ENCODE measurements at places on chromosomes 2 and 18. TPM values are rescaled to one million over a fixed set of nuclear protein-coding genes. Genes with fewer than 3 reads are reported as not detected.

- peak; percentile 40 for DNase-seq
These were observed 18.7 kb upstream of the GMPPA start for GRCh38 chr2:219480004-219480403.

DNA sequence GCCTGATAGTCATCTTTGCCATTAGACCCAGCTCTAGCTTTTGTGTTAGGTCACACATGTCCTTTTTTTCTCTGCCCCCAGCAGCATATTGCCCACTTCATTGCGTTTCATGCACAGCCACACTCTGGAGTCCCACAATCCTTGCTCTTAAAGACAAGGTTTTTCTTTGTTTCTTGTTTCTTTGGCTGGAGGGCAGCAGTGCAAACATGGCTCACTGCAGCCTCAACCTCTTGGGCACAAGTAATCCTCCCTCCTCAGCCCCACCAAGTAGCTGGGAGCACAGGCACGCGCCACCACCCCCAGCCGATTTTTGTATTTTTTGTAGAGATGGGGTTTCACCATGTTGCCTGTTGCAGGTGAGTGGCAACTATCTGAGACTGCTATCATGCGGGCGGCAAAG lies 16.9 kb upstream of the PAPOLG start:
- DNase-seq, result no peak

DNA sequence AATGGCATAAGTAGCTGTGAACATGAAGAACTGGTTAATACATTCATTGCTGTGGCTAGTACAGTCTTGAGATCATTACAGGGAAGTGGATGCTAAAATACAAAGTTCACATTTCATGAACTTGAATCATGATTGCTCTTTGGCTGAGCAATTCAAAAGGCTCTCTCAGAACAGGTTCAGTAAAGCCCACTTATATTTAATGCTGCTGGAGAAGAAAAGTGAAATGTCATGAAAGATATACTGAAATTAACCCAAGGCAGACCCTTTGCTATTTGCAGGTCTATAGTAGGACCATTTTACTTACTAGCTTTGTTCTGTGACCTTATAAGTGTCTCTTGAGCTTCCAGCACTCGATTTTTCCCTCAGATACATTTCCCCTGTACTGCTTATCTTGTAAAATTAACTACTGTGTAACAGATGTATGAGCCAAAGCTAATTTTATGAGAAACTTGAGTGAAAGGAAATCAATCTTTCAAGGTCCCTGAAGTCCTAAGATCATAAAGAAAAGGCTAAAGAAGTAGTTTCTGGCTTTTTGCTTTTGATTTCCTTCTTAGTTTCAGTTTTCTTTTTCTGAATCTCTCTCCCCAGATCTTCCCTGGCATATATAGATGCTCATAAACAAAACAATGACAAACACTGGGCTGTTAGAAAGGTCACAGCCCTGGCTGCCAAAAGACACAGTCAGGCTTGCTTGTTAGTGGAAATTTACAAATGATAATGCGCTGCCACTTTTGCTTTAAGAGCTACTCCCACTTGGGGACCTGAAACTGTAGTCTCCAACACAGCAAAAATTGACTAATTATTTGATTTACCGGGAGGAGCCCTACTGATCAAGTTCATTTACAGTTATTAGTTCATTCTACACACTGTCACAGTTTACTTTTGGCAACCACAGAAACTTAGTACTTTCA lies 132.7 kb upstream of the XPO1 start:
- peak; percentile 68 for DNase-seq

DNA sequence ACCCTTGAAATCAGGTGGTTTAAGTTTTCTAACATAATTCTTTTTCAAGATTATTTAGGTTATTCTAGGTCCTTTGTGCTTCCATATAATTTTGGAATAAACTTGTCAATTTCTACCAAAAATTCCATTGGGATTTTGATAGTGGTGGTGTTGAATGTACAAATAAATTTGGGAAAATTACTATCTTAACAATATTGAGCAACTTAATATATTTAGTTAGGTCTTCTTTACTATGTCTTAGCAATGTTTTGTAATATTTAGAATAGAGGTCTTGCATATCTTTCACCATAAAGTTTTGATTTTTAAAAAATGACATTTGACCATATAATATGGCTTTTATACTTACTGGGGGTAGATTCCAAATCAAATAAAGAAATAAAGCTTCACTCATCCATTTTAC lies 34.0 kb upstream of the CTIF start:
- DNase-seq, result no peak

- DNase-seq, result no peak
These were observed 30.8 kb downstream of the ZNF892 start for GRCh38 chr2:95238131-95238530.

- DNase-seq, result no peak
These were observed 4.9 kb downstream of the ZAP70 start for GRCh38 chr2:97718051-97718882.

GRCh38 chr18:24114924-24115549 lies 23.8 kb upstream of the CABYR start:
- no peak for DNase-seq

GRCh38 chr18:75211953-75212750 lies 1.6 kb downstream of the TSHZ1 start:
- DNase-seq, result peak; percentile 75

DNA sequence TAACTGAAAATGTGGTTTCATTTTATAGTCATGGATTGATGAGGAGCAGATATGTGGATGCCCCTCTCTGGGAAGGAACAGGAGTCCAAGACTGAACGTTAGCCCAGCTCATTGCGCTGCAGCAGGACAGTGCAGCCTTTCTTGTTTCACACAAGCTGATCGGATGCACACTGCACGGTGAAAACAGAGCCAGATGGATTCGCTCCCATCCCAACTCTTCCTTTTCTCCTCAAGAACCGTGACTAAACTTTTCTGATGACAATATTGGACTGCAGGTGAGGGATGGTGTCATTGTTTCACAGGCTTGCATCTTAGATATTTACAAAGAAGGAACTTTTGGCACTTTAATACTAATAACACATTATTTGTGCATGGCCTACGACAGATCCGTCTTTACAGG lies 33.8 kb upstream of the COPS8 start:
- DNase-seq, result no peak

GRCh38 chr2:67923696-67924095 lies 139.1 kb downstream of the C1D start:
- DNase-seq, result no peak

DNA sequence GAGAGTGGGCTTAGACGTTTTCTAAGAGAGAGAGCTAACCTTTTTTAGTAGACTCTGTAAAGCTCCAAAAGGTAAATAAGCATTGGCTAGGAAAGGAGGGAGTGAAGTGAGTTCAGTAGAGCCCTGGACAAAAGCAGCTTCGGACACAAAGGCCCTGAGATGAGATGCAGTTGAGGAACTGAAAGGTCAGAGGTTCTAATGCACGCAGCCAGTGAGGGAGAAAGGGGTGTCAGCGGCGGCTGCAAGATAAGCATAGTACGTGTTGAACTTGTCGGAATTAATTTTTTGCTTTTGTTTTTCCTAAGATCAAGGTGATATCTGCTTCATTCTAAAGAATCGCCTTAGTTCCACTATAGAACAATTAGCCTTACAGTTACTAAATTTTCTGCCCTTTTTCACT lies 11.2 kb upstream of the SLC8A1 start:
- no peak for DNase-seq

GRCh38 chr18:40938615-40939014 lies 1016.4 kb upstream of the PIK3C3 start:
- no peak for DNase-seq

- DNase-seq, result no peak
These were observed 55.2 kb upstream of the CAB39 start for GRCh38 chr2:230657462-230657861.

DNA sequence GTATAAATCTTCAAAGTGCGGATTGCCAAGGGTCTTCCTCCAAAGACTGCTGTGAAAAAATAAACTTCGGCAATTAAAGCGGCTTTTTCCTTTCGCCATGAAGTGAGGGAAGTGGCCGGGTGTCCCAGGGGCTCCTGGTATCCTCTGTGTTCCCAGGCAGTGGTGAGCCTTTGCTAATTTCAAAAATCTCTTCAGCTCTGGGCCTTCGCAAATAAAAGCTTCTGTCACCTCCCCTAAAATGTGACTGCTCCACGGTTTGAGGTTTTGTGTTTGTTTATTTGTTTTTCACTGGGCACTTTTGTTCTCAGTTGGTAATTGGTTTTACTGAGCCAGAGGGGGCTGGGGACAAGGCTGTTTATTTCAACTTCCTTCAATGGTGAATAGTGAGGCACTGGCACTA lies 270.1 kb upstream of the POU3F3 start:
- DNase-seq, result no peak

GRCh38 chr18:45291621-45292615 lies 323.4 kb upstream of the SLC14A2 start:
- DNase-seq, result no peak

IL18RAP gene
- total RNA-seq, result 0.23 TPM

FABP1 gene
- total RNA-seq, result not detected

TMEM169 gene
- 0.42 TPM for total RNA-seq

TXNDC2 gene
- total RNA-seq, result not detected

TAF4B gene
- 1.9 TPM for total RNA-seq

CTNNA2 gene
- total RNA-seq, result not detected

GPR75 gene
- total RNA-seq, result 0.85 TPM

ZNF396 gene
- 1.5 TPM for total RNA-seq

RAD51AP2 gene
- total RNA-seq, result 0.48 TPM

Measured in right cardiac atrium (tissue), 5 donors.